Urothelium cell line (cell line): ENCODE measurements at places on chromosomes 6 and 20.

GRCh38 chr6:31567531-31568370, 4.3 kb upstream of the LTA start:
- no peak for DNase-seq

GRCh38 chr6:29489286-29489685, 1.5 kb upstream of the MAS1L start:
- DNase-seq = no peak

DNA sequence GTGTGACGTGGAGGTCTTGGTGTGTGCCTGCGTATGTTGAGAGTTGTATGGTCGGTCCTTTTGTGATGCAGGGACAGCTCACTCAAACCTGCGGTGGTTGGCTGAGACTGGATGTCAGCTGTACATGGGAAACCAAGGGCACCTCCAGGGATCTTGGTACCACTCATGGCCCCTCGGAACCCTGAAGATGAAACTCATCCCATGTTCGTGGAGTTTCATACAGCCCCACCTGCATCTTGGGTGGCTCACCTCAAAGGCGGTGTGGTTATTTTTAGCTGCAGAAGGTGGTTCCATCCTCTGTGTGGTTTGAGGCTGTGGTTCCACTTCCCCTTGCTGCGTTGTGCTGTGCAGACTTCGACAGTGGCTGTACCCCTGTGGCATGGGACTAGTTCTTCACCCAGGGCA, 52.6 kb upstream of the SLC22A1 start:
- DNase-seq = no peak

- no peak for DNase-seq
These were observed 347.0 kb downstream of the BTBD3 start for GRCh38 chr20:12264711-12265110.

DNA sequence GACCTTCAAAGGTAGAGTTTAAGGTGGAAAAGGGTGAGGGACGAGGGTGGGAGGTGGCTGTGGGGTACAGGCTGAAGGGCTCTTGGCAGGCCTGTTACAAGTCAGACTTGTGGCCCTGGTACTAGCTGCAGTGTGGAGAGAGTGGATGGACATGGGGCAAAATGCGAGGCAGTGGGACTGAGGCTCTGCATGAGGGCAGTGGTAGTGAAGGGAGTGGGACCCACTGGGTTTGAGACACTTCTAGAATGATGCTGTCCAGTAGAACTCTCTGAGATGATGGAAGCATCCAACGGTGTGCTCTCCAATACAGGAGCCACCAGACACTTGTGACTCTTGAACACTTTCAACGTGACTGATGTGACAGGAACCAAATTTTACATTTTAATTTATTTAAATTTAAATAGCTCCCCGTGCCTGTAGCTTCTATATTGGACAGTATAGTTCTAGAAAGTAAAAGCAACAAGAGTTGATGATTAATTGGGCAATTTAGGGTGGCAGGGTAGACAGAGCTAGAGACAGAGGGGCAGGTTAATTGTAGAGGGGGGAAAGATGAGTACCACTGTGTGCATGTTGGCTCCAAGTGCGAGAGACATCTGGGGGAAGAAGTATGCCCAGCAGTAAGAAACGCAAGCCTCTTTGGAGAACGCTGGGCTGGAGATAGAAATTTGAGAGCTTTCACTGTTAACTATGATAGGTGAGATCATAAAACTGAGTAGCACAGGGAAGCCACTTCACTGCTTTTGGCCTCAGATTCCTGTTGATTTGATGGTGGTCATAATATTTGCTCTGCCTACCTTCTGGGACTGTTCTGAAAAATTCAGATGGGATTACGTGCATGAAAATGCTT, 77.5 kb downstream of the TXNDC5 start:
- DNase-seq = no peak

DNA sequence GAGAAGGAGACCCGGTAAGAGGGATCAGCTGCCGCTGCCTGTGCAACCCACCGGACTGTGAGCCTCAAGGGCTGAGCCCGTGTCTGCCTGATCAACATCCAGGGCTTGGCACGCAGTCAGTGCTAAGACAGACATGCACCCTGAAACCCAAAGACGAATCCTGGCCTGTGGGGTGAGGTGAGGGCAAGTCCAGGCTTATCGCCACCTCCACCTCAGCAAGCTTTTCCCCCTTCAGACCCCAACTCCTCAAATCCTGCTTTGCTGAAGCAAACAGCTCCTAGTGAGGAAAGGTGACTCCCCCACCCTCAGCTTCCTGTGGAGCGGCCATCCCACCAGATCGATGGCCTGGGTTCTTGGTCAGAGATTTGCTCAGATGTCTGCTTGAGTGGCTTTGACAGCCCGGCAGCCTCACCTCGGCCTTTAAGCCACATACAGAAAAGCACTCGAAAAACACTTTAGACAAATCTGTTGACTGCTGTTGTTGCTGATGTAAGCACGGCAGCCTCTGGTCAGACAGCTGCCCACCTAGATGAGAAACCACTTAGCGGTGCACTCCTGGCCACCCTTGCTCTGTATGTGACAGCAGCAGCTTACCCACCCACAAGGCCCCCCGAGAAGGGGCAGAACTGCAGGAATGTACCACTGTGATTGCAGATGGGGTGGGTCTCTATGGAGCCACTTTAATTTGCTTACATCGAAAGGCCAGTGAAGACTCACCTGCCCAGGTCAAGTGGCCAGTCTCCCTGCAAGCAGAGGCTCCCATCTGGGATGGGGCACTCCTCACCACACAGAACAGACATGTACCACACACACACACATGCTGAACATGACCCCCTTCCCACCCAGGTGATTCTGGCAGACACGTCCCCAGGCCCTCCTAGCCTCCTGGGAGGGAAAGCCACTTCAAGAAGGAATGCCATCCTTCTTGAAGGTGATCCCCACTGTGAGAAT, 14.8 kb downstream of the MTCH1 start:
- DNase-seq = no peak

- DNase-seq = no peak
These were observed 97.1 kb upstream of the TOP1 start for GRCh38 chr20:40931410-40932044.

DNA sequence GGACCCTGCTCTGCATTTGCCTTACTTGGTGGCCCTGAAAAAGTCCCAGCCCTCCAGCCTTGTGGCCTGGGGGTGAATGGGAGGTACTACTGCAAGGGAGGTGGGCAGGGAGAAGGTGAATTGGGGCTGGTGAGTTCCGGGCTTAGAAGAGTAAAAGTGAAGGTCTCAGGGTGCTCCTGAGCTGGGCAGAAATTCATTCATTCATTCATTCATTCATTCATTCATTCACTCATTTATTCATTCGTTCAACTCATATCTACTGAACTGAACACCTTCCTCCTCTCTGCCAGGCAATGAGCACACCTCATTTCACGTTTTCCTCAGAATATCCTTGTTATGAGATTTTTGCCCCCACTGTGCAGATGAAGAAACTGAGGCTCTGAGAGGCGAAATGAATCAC, 6.7 kb upstream of the DLGAP4 start:
- no peak for DNase-seq

GRCh38 chr20:19538556-19538955, 219.5 kb upstream of the RIN2 start:
- DNase-seq = no peak

GRCh38 chr6:111672761-111673450, 67.2 kb upstream of the TRAF3IP2 start:
- no peak for DNase-seq

- no peak for DNase-seq
These were observed 57.7 kb downstream of the DHX35 start for GRCh38 chr20:39019805-39020325.

DNA sequence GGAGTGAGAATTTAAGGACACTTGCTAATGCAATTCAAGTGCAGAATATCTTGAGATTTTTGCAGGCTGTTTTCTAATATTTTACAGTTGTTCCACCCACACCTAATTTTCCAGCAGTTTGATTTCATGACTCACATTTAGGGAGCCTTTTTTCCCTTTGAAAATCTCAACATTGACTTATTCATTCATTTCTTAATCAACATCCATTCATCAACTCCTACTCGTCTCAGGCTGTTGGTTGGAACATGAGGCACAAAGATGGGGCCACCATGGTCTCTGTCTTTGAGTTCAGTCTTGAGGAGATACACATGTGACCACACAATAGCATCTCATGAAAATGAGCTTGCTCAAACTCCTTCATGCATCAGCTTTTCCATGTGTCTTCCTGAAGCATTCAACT, 135.6 kb downstream of the UNC5CL start:
- DNase-seq = no peak

- no peak for DNase-seq
These were observed 73.8 kb downstream of the SCML4 start for GRCh38 chr6:107750176-107750797.

- DNase-seq = no peak
These were observed 154.2 kb upstream of the MLN start for GRCh38 chr6:33957892-33958525.

DNA sequence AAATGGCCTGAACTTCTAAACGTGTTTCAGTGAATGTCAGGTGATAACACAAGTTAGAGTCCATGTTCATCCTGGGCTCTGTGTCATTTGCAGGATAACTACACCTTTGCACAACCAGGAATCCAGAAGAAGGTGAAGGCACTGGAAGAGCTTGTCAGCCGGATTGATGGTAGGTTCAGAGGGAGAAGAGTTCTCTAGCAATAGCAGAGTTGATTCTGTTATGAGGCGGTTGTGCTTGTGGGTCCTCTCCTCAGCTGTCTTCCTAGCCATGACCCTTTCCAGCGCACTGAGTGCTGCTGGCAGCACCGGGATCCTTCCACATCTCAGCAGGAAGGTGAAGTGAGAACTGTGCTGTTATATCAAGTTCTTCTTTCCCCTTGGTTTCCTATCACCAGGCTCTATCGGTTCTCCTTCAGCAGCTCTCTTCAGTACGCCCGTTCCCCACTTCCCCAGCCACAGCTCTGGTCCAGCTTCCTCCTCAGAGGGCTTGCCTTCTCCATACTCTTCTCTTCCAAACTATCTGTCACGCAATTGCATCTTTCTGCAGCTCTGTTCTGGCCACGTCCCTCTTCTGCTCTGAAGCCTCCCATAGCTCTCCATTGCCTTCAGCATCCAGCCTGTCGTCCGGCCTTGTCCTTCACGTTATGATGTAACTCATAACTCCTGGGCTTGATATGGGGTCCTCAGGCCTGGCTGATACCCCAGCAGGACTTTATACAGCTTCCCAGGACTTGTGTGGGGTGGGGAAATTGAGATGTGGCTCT, 39.9 kb upstream of the RNF8 start:
- no peak for DNase-seq

GRCh38 chr6:151300267-151300991, 60.7 kb downstream of the AKAP12 start:
- DNase-seq = no peak

GRCh38 chr6:38510205-38510604, 129.5 kb downstream of the BTBD9 start:
- DNase-seq = no peak

- no peak for DNase-seq
These were observed 12.9 kb downstream of the BEND3 start for GRCh38 chr6:107102414-107102805.

DNA sequence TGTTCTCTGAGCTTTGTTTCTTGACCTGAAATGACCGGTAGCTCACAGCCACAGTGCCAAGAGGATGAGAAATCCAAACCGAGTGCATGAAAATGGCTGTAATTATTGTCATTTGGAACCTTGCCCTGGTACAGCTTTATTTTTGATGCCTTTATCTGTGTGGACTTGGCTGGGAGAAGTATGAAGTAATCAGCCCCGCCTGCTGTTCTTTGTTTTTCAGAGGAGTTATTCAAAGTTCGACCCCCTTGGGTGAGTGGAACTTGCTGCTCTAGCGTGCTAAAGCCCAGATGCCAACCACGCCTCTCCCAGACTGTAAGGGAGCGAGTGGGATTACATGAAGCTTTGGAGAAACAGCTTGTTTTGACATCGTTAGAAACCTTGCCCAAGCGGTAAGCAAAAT, 48.3 kb downstream of the ECT2L start:
- DNase-seq = no peak

DNA sequence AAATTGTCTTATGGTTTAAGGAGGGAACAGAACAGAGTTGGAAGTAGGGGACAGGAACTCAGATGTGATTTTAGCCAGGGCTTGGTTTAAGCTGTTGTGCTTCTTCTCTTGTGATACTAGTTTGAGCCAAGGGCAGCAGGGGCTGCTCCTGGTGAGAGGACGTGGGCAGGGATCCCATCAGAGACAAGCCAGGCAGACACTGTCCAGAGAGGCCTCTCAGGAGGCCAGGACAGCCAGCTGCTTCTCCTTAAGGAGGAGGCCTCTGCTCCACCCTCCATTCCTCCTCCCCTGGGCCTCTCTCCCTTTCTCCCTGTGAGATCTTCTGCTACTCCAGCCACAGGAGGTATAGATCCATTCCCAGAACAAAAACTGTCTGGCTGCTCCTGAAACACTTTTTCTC, 108.4 kb upstream of the MLN start:
- DNase-seq = no peak

GRCh38 chr6:157556671-157557430, 175.9 kb downstream of the ZDHHC14 start:
- DNase-seq = no peak

GRCh38 chr6:75402296-75402695, 91.3 kb downstream of the FILIP1 start:
- DNase-seq = peak; percentile 67

DNA sequence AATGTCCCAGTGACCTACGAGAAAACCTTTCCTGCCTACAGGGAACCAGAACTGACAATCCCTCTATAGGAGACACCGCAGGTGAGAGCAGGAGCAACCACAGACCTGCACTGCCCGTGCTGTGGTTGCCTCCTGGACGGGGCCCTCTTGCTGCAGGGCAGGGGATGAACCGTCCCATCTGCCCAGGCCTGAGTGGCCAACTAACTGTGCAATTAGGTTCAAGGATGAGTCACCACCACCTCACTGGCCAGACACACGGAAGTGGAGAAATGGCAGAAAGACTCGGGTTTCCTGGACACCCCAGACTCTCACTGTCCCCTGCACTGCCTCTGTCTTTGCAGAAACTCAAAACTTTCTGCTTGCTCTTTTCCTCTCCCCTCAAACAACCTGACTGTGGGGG, 13.8 kb upstream of the HLA-G start:
- peak; percentile 20 for DNase-seq

DNA sequence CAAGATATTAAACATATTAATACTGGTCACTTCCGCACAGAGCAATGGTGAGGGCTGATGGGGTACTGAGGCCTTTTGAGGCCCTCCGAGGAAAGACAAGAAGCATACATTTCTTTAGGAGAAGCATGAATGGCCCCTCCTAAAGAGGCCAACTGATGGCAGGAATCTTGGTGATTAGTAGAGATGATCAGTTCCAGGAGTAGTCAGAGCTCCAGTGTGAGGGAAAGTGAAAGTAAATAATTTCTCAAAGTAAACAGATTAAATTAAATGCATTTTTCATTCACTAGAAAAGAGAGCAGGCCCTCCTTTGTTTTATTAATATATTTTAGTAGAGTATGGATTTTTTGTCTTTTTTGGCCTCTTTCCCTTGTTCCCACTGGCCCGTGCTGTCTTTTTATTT, 38.2 kb downstream of the NOX3 start:
- DNase-seq = no peak

GRCh38 chr6:85124472-85125354, 325.2 kb upstream of the NT5E start:
- DNase-seq = no peak
